Activated T-cell treated with anti-CD3 and anti-CD28 coated beads, Interleukin-2, amount 50 U/mL, for 4 hours (primary cell): ENCODE measurements at places on chromosomes 3 and 15. TPM values are rescaled to one million over a fixed set of nuclear protein-coding genes. Genes with fewer than 3 reads are reported as not detected.

DNA sequence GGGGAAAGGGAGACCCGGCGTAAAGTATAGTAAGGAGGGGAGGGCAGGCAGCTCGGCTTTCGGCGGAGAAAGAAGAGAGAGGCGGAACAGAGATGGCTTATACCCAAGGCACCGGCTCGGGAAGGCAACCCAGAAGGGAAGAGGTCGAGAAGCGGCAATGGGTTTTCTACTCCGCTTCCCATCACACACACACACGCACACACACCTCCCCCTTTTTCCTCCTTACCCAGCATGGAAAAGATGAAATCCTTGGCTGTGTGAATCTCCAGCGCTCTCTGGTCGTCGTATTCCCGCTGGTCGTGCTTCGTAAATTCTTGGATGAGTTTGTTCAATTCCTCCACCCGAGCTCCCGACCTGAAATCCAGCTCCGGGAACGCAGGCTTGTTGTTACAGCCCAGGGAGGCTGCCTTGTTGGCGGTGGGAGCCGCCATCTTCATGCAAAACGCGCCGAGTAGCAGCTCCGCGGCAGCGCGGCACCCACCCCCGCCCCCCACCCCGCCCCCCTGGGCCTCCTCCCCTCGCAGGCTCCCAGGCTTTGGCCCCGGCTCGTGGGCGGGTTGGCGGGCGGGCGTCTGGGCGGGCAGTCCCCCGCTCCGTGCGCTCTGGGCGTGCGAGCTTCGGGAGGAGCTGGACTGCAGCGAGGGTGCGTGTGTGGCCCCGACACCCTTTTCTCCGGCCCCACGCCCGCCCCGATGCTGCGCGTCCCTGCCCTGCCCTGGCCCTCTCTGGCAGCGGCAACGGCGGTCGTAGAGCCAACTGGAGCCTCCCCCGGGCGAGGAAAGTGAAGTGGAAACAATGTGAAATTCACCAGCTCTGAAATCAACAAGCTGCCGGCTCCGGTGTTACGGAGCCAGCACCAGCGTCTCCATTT lies at the start of gene MB21D2:
MB21D2 (minus strand) TSS at position 453 of the 871 bp plus-strand sequence; CDS start at position 437, 16 bp downstream.
- DNase-seq: peak; percentile 41

- DNase-seq: no peak
Measured at GRCh38 chr3:12829886-12830784, 11.2 kb downstream of the RPL32 start.

GRCh38 chr3:12638105-12638504 lies 25.8 kb downstream of the RAF1 start:
- no peak for DNase-seq

GRCh38 chr3:47430606-47431005 lies 45.1 kb downstream of the SCAP start:
- DNase-seq: no peak

TGM5 gene
- total RNA-seq: not detected

GRCh38 chr3:142577696-142578328 lies 721 bp downstream of the ATR start:
- DNase-seq: no peak
